ENCODE measurements at places on chromosomes 7 and 10. TPM values are rescaled to one million over a fixed set of nuclear protein-coding genes. Genes with fewer than 3 reads are reported as not detected.

Gene BAMBI
- 19.8 TPM for total RNA-seq

Gene PPP2R2D
- total RNA-seq, result 45.4 TPM

Gene SAMD9
- total RNA-seq, result 4.0 TPM

Gene CCDC7
- total RNA-seq, result 21.7 TPM

Gene WDFY4
- total RNA-seq, result not detected

Gene FBXO24
- 0.71 TPM for total RNA-seq

Gene NME8
- not detected for total RNA-seq

Gene AGR3
- total RNA-seq, result not detected

Gene STEAP4
- not detected for total RNA-seq

Gene KIF20B
- total RNA-seq, result 11.8 TPM

Gene FAM131B
- not detected for total RNA-seq

Gene ITIH2
- total RNA-seq, result not detected

Gene BRAF
- total RNA-seq, result 6.5 TPM

Gene EPDR1
- 305 TPM for total RNA-seq

Gene LOXL4
- total RNA-seq, result 0.72 TPM

Gene NPC1L1
- total RNA-seq, result not detected

Gene MKLN1
- 17.5 TPM for total RNA-seq

Gene HHEX
- 0.64 TPM for total RNA-seq

Gene RNF32
- total RNA-seq, result 2.6 TPM

Gene SLC18A3
- total RNA-seq, result not detected

Gene SUN3
- total RNA-seq, result not detected

Gene ACBD7
- 7.5 TPM for total RNA-seq

Gene CDC14C
- not detected for total RNA-seq

Gene A1CF
- total RNA-seq, result not detected

Gene MALRD1
- not detected for total RNA-seq

Measured in Caki2 (cell line).